CD14-positive monocyte (primary cell): ENCODE measurements at places on chromosomes 13 and 19. TPM values are rescaled to one million over a fixed set of nuclear protein-coding genes. Genes with fewer than 3 reads are reported as not detected.

The ATP12A gene
- polyA plus RNA-seq, result not detected

The TMEM205 gene
- polyA plus RNA-seq, result 335 TPM

The CNFN gene
- 6.4 TPM for polyA plus RNA-seq

The OR7A5 gene
- polyA plus RNA-seq, result not detected

DNA sequence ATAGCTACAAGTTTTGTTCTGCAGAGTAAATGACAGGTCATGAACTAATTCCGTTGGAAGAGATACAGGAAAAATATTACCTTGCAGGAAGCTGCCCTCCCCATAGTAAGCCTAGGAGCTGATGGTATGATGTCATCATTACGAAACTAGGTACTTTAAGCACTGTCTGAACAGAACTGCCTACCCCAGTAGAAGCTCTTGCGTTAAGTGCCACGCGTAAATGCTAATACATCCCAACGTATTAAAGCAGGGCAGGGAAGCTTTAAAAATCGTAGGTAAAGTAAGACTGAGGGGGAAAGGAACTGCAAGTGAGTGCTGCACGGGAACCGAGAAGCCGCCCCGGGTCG is 572 bp downstream of the UGGT2 start:
- DNase-seq, result peak; percentile 63
- peak overlapping the region; percentile 78 for H3K4me3 ChIP-seq
- H3K27me3 ChIP-seq, result no peaks in the 10 kb centered on the region
- H3K4me1 ChIP-seq, result peaks cover 8% of the 10 kb centered on the region
